ENCODE measurements at places on chromosomes 1 and 21. TPM values are rescaled to one million over a fixed set of nuclear protein-coding genes. Genes with fewer than 3 reads are reported as not detected.

BSND gene
- not detected for total RNA-seq

L1TD1 gene
- not detected for total RNA-seq

FHAD1 gene
- 6.8 TPM for total RNA-seq

RAVER2 gene
- total RNA-seq = not detected

TNFRSF18 gene
- total RNA-seq = 0.47 TPM

MYCL gene
- 77.9 TPM for total RNA-seq

MAP3K21 gene
- total RNA-seq = 0.05 TPM

SPATA45 gene
- not detected for total RNA-seq

NPHS2 gene
- not detected for total RNA-seq

SPRR2E gene
- total RNA-seq = not detected

DNA sequence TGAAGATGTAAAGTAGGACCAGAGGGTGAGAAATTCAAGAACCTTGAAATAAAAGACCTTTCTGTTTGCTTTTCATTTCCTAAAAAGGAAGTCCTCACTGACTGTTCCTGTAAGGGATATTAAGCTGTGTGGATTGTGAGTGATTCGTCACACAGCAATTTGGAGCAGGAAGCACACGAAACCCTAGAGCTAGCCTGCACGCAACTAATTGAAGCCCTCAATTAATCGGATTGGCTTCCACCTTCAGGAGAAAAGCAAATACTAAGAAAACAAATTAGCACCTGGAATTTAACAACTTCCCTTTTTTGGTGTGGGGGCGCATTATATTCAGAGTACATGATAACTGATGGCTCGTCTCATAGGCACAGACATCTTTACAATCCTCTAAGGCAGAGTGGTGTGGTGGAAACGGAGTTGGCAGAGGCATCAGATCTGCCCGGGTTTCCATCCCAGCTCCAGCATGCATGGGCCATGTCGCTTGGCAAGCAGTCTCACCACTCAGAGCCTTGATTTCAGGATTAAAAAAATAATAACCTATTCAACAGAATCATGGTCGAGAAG lies 95.2 kb downstream of the KCNJ15 start:
- DNase-seq = peak; percentile 84

- no peak for DNase-seq
Measured at GRCh38 chr1:82453511-82454185, 652.9 kb downstream of the ADGRL2 start.

DNA sequence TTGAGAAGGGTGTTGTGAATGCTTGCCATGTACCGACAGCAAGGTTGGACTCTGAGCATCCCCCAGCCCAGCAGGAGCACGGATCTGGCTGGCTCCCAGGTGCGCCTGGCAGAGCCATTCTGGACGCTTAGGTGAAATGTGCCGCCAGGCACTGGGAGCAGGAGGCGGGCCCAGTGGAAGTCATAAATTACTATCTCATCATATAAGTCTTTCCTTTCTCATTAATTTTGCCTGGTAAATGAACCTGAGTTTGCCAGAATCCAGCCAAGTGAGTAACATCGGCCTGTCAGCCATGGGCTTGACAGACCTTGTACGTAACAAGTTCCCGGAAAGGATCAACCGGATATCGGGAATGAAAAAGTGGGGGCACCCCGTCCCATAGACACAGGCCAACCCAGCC lies 179.5 kb upstream of the ARHGEF16 start:
- no peak for DNase-seq

GRCh38 chr1:10965546-10966226 lies 46.8 kb upstream of the TARDBP start:
- DNase-seq = no peak

DNA sequence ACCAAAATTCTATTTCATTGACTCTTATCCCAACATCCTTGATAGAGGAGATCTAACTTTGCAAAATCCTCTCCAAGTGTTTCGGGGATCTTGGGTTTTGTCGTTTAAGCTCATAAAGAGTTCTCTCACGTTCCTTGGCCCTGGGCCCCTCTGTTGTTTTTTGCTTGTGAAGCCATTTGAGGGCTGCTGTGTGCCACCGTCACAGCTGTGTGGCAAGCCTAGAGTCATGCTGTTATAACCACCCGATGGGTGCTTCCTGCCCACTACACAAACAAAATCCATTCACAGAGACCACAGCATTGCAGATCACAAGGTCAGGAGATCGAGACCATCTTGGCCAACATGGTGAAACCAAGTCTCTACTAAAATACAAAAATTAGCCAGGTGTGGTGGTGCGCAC lies 154.1 kb downstream of the ADSS2 start:
- no peak for DNase-seq

DNA sequence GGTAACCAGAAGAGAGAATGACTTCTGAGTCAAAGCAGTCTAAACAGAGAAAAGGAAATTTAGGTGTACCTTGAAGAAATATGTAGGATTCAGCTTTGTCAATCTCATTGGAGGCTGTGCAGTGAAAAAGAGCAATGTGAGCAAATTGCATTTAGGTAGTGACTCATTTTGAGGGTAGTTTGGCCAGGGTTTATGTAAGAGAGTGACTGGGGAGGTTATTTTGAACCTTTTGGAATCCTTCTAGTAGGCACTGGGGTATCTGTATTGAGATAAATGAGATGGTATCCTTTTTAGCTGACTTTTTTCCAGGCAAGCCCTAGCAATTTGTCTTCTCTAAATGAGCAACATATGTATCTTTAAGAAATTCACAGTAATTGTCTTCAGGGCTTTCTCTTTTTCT lies 95.9 kb downstream of the DISP1 start:
- peak; percentile 53 for DNase-seq

- DNase-seq = no peak
Measured at GRCh38 chr1:5428351-5428750, 563.9 kb downstream of the NPHP4 start.

- no peak for DNase-seq
Measured at GRCh38 chr1:37655274-37655673, 20.6 kb upstream of the RSPO1 start.

DNA sequence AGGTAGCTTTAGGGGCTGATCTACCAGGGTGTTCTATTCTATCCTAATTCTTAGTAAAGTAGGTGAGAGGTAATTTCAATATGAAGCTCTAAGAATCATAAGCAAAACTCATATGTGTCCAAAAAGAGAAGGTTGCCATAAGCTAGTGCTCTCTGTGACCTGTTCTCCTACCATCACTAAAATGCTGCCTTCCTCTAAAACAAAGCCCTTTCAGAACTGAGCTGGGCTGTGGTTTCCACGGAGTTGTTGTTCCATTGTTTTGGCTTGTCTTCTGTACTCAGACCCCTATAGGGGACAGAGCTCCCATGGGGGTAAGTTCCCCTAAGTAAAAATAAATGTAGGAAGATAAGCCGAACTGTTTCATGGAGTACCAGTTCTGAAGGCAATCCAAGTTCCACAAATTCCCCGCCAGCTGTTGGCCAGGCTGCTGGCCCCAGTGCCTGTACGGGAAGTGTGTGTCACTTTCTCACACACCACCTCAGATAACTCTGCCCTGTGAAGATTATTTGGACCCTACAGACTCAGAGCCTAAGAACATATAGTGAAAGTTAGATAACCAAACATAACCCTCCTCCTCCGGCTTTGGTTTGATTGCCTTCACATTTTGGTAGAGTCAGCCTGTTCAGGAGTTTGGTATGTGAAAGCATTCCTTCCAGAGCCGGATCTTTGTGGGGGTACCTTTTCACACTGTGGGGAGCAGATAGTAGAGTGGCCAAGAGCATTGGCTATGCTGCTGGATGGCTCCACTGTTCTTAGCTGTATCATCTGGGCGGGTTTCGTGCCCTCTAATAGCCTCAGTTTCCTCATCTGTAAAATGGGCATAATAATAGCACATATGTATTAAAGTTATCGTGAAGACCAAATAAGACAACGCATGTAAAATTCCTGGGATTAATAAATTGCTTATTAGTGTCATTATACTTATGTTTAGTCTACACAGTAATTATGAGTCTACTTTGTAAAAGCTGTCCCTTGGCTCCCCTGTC lies 10.8 kb downstream of the DPT start:
- no peak for DNase-seq

DNA sequence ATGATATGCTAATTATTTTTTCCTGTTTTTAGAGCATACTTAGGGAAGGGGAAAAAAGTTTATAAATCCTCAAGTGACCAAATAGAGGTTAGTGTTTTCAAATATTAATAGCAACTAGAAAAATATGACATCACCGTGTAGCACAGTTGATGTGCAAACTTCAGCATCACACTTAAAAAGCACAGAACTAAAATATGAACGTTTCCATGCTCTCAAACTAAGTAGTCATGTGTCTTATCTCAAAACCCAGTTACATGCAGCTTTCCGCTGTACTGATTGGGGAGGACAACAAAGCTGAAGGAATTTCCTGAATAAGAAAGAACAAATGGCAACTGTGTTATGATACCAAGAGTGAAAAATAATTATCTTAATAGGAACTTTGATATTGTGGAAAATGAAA lies 903.7 kb downstream of the ADGRL2 start:
- no peak for DNase-seq

GRCh38 chr1:9315411-9316079 lies 22.9 kb downstream of the SPSB1 start:
- DNase-seq = peak; percentile 43

GRCh38 chr1:53073868-53074311 lies 11.9 kb downstream of the PODN start:
- DNase-seq = no peak

GRCh38 chr1:233393926-233394680 lies 66.6 kb downstream of the MAP3K21 start:
- DNase-seq = no peak

DNA sequence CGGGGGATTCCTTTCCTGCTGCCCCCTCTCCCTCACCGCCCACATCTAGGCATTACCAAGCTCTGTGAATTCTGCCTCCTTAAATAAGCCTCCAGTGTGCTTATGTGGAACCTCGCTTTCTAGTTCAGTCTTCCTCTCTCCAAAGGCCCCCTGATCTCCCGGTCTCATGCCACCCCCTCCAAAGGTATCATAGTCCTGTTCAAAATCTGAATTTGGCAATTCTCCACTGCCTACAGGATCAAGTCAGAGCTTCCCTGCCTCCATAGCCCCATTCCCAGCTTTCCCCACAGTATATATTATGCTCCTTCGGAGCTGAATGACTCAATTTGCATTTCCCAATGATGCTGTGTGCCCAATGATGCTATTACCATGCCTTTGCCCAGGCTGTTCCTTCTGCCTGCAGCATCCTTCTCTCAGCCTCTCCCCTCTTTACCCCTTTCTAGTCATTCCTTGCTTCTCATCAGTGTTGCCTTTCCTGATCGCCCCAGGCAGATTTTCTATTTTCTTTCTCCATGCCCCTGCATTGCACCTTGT lies 1.7 kb downstream of the AZIN2 start:
- DNase-seq = no peak

GRCh38 chr21:16419188-16419921 lies 689.6 kb downstream of the USP25 start:
- peak; percentile 95 for DNase-seq

DNA sequence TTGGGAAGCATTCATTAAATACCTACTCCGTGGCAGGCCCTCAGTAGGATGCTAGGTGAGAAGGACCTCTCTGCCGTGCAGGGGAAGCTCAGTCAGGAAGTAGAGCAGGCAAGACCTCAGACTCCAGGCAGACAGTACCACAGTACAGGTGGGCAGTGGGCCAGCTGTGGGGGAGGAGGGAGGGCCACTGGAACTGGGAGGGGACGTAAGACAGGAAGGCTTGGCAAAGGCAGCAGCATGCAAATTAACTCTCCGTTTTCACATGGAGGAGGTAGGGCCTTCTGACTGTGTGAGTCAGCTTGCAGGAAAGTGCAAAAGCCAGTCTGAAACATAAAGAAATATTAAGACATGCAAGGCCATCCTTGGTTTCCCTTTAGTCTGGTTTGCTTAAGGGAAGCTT lies 157.7 kb downstream of the TRIM33 start:
- DNase-seq = peak; percentile 69

DNA sequence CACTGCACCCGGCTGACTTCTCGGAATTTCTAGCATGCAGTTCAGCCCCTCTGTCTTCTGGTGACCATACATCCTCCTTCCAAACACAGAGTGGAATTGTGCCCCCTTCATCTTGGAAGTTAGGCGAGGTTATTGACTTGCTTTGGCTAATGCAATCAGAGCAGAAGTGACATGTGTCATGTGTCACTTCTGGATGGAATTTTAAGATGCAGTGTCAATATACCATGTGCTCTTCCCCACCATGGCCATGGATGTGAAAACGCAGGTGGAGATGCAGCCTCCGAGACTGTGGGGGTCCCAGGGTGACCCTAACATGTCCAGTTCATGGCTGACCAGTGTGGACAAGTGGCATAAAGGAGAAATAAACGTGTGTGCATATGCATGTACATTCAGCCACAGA lies 83.0 kb downstream of the KCNJ6 start:
- no peak for DNase-seq

- no peak for DNase-seq
Measured at GRCh38 chr1:168497376-168497950, 46.3 kb downstream of the XCL2 start.

All from myocyte (in vitro differentiated cells).